ENCODE measurements at places on chromosomes 11 and 22.

- DNase-seq: peak; percentile 63
Measured at GRCh38 chr11:116439361-116439677, 333.5 kb downstream of the BUD13 start.

DNA sequence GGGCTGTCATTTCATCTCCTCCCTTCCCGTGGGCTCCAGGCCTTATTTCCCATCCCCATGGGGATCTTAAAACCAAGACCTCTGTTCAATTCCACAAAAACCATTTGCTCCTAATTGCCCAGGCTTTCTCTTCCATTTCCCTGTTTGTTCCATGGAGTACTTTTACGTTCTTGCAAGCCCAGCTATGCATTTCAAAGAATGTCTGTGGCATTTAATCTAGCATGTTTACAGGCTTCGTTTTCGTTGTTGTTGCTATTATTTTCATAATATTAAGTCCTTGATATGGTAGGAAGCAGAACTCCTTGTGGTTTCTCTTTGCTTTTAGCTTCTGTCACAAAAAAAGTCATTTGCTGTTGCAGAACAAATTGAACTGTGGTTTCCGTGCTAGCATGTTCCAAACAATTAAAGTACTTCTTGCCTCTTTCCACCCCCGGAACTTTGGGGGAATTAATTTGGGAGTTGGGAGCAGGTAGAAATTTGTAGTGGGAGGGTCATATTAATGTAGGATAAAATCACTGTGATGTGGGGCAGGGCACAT, 68.1 kb upstream of the SLC22A12 start:
- DNase-seq: no peak

DNA sequence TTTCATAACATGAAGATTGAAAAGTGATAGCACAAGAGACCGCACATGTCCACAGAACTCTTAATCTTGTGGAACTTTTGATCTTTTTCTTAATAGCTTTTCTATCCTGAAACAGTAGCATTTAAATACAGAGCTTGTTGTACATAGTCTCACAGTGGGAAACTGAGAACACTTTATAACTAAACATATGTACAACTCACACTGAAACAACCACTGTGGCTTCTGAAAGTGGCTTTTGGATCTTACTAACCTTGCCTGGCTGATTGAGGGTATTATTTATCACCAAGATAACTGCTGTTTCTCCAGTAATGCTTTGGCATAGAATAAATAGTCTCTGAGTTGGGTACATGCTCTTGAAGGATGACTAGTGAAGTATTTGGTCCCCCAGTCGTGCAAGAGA, 10.2 kb downstream of the BARX2 start:
- DNase-seq: no peak

DNA sequence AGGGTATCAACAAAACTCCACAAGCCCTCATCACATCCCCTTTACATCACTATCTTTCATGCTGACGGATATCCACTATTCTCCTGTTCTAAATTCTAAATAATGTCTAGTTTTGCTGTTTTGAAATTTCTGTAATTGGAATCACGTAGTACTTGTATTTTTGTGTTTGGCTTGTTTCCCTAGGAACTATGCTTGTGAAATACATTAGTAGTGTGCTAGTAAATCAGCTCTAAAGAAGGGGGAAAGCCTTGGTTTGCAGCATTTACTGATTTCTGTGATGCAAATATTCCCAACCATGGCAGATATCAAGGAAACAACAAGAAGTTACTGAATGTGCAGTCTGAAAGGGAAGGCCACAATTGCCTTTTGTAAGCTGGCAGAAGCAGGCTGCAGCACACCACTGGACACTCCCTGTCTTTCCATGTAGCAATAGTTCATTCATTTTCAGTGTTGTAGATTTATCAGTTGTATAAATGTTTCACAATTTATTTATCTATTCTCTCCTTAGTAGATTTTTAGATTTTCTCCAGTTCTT, 4.7 kb upstream of the FOLH1 start:
- no peak for DNase-seq

- DNase-seq: no peak
Measured at GRCh38 chr11:69727266-69727665, 23.4 kb upstream of the FGF19 start.

DNA sequence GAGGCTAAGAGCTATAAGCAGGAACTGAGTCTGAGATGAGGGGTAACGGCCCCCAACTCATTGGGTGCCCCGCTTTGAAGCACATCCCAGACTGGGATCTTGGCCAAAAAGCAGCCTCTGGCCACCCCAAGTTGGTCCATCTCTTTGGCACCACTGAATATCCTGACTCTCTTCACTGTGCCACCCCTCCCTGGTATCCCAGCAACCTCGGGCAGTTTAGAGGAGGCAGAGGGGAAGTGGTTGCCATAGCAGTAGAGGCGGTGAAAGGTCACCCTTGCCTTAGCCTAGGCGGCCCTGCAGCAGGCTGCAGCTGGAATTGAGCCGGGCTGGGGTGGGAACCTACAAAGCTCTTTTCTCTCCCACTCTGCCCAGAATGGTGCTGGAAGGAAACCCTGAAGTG, 1.1 kb downstream of the PELI3 start:
- no peak for DNase-seq

- no peak for DNase-seq
Measured at GRCh38 chr22:25112538-25113253, 87.0 kb upstream of the CRYBB3 start.

DNA sequence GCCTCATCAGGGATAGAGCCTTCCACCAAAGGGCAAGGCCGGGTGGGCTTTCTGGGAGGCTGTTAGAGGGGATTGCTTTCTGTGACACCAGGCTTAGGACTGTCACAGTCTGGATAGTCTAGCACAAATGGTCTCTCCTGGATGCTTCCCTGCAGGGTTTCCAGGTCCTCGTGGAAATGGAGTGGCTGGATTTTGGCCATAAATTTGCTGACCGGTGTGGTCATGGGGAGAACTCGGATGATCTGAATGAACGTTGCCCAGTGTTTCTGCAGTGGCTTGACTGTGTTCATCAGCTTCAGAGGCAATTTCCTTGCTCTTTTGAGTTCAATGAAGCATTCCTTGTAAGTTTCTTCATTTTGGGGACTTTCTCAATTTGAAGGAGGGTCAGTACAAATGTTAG, 67.1 kb upstream of the HORMAD2 start:
- DNase-seq: no peak

DNA sequence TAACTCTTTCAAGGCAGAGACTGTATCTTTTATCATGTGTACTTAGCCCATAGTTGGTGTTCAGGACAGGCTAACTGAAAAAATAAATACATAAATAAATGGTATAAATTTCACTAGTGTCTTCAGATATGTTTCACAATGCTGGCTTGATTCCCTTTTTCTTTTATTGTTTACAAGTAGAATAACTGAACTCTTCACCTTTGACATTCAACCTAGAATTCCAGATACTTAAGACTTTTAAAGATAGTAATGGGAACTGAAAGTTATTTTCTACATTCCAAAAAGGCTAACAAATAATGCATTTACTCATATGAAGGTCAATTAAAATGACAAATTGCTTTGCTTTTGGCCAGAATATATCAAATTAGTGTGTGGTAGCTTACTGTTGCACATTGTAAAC, 411.3 kb upstream of the TENM4 start:
- DNase-seq: no peak

- no peak for DNase-seq
Measured at GRCh38 chr22:48652796-48653195, 1174.9 kb downstream of the BRD1 start.

GRCh38 chr22:33666279-33666960, 253.9 kb downstream of the LARGE1 start:
- DNase-seq: no peak

DNA sequence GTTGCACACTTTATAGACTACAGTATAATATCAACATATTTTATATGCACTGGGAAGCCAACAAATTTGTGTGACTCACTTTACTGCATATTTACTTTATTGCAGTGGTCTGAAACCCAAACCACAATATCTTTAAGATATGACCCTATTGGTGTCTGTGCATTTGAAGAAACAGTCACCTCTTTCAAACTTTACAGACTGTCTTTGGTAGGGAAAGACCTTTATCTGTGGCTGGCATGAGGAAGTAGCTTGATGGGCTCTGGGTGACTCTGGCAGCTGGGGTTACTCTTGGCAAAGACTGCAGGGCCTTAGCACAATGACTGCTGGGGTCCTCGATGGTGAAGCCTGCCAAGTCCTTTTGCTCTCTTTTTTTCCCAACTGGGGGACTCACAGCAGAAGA, 21.3 kb upstream of the ABTB2 start:
- DNase-seq: no peak

DNA sequence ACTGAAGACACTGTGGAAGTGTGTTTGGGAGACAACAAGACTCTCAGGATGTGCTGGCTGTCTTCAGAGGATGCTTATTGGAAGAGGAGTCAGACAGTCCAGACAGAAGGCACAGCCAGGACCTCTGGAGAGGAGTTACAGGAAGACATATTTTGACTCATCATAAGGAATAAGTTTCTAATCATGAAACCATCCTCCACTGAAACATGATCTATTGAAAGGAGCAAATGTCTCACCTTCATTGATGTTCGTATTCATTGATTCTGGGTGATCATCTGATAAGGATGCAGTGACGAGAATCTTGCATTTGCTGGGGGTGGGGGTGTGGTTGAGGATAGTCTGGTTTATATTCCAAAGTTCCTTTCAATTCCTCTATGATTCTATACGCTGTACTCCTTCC, 2.5 kb upstream of the CXCR5 start:
- DNase-seq: no peak

DNA sequence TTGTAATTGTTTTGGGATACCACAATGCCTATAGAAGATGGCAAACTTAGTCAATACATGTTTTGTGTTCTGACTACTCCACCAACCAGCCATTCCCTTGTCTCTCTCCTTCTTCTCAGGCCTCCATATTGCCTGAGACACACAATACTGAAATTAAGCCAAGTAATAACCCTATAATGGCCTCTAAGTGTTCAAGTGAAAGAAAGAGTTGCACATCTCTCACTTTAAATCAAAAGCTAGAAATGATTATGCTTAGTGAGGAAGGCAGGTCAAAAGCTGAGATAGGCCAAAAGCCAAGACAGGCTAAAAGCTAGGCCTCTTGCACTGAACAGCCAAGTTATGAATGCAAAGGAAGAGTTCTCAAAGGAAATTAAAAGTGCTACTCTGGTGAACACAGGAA, 318.7 kb downstream of the TTC28 start:
- no peak for DNase-seq

GRCh38 chr11:38411149-38411548, 1813.1 kb upstream of the RAG2 start:
- no peak for DNase-seq
